Stimulated activated CD8-positive, alpha-beta memory T cell treated with anti-CD3 and anti-CD28 coated beads, Interleukin-2, amount 100 ng/mL, for 48 hours (primary cell): ENCODE measurements at places on chromosomes 11 and 22.

GRCh38 chr11:27471589-27472397 is 797 bp downstream of the LGR4 start:
- DNase-seq: no peak

DNA sequence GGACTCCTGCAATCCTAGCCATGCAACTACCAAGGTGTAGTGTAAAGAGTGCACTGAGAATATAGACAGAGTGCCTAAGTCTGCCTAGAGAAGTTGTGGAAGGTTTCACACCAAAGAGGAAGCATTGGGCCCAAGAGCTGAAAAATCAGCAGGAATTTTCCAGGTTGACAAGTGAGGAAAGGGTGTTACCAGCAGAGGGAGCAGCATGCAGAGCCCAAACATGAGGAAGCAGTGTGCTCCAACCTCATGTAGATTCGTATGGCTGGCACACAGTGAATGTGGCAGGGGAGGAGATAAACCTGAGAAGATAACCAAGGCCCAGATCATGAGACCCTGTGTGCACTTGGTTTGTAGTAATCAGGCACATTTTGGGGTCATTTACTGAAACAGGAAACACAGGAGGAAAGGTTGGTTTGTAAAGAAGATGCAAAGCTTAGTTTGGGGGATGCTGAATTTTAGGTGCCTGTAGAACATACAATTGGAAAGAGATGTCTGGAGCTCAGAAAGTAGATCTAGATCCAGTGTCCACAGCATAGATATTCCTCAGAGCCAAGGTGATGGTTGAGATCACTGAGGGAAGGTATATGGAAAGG is 1.7 kb downstream of the HPX start:
- DNase-seq: no peak

DNA sequence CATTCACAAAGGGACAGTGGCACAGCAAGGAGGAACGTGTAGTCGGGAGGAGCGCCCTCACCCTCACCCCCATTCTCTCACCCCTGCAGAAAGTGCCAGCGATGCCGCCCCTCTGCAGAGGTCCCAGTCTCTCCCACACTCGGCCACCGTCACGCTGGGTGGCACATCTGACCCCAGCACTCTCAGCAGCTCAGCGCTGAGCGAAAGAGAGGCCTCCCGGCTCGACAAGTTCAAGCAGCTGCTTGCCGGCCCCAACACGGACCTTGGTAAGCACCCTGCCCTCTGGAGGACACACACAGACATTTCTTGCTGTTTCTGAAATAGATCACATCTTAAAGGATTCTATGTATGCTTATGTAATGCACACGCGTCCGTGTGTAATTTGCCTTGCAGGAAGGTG is 34.9 kb downstream of the TBC1D22A start:
- DNase-seq: no peak

GRCh38 chr11:19994672-19995071 is 165.6 kb downstream of the DBX1 start:
- no peak for DNase-seq

- DNase-seq: no peak
Measured at GRCh38 chr11:13923182-13923581, 39.3 kb upstream of the SPON1 start.

- no peak for DNase-seq
Measured at GRCh38 chr11:45895553-45896259, 10.3 kb downstream of the MAPK8IP1 start.

DNA sequence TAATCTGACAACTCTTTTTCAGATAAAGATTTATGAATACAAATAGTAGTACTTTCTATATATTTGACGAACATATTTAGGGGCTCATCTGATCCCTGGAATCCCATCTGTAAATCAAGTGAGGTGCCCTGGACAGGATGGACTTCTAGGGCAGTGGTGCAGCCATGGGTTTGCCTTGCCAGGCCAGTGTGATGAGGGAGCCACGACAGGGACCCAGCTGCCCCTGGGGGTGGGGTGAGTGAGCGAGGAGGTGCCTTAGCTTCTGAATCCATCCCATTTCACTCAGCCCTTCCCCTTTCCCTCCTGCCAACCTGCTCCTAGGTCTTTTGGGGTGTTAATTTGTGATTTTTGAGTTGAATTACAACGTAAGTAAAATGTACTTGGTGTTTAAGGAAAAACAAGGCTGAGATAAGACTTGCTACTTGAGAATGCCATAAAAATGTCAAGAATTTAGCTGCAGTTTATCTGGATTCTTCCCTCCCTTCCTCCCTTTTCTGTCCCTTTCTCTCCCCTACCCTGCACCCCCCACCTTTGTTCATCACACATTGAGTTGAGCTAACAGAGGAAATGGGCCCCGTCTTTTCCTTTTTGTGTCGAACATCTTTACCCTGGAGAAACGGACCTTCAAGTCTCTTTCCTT is 60.8 kb downstream of the PPFIBP2 start:
- DNase-seq: no peak

DNA sequence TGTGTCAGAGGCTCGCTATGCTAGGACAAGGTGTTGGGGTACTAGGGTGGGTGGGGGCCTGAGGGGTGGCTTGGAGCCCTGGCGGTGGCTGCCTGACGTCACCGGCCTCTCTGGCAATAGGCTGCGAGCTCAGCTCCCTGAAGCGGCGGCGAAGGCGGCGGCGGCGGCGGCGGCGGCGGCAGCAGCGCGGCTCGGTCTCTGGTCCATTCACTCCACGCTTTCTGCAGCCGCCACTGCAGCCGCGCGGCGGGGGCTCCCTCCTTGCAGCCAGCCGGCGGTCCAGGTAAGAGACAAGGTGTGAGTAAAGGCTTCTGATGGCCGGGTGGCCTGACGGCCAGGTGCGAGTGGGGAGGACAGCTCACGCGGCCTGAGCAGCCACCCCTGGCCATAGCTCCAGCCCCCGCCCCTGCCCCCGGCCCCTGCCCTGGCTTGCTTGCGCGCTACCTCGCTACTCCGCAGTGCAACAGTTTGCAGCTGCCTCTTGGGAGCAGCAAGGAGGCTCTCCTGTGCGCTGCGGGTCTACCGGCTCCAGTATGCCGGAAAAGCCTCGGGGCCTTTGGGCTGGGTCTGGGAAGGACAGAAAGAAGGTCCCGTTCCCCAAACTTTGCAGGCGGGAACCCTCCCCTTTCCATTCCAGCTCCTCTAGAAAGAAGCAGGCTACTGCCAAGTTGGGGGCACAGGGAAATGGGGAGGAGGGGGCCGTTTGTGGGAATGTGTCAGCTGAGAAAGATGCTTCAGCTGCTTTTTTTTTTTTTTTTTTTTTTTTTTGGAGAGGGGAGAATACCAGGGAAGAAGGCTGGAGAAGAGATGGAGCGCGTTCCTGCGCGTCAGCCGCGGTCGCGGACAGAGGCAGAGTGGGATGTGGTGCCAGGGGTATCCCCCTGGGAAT is at the start of gene C11orf87:
TSS of gene C11orf87 (plus strand) at position 210 of the 889 bp plus-strand sequence. CDS start 1,444 bp downstream, outside the sequence.
- no peak for DNase-seq

DNA sequence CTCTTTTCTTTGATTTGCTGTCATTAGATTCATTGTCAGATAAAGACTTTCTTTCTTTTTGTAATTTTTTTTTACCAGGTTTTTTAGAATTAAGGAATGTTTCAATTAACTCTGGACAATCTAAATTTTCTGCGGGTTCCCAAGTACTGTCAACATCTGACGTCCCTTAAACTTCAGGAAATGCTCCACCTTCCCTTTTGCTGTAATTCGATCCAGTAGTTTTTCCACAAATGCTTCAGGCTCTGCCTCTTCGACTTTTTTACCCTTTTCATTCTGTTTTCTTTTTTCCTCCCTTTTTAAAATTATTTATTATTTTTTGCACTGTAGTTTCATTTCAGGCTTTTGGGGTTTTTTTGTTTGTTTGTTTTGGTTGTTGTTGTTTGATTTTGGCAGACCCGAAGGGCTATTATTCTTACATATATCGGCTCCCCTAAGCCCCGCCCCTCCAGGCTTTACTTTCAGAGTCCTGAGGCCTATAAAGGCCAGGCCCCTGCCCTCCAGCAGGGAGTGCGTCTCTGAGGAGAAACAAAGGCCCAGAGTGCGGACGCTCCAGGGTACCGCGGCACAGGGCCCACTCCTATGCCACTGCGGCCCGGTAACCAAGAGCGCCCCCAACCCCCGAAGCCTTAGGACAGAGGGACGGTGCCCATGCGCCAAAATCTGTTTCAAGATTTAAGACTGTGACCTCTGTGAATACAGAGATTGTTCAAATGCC is 116.4 kb downstream of the TYR start:
- no peak for DNase-seq

GRCh38 chr22:27692243-27692642 is 109.3 kb downstream of the MN1 start:
- no peak for DNase-seq

DNA sequence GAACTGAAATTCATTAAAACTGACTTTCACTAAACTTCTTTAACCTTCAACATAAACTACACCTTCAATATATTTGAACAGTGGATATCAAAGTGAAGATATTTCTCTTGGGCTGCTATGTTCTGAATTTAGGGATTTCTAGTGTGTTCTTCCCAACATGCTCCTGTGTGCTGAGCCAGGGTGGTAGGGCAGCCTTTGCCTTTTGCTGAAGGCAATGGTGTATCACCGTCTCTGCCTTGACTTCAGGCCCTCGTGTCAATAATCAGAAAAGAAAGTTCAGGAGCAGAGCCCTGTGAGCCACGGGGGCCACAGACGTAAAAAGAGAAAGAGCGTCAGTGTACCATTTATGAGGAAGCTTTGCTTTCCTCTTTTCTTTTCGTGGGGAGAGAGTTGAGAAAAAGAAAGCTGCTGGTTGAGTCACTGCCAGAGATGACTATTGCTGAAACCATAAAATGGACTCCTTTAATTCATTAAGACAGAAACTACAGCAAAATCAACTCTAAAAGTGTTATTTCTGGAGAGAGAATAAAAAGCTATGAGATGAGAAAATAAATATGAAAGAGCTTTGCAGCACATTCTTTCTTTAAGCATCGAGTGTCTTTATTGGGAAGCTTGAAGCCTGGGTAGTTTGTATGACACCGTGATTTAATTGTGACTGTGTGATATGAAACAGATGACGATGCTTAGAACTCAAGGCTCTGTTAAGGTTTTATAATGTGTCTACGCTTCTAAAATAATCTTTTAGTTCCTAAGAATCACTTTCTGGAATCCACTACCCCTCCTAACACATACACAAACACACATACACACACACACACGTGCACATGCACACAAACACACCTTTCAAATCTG is 271.8 kb upstream of the MTNR1B start:
- DNase-seq: no peak

DNA sequence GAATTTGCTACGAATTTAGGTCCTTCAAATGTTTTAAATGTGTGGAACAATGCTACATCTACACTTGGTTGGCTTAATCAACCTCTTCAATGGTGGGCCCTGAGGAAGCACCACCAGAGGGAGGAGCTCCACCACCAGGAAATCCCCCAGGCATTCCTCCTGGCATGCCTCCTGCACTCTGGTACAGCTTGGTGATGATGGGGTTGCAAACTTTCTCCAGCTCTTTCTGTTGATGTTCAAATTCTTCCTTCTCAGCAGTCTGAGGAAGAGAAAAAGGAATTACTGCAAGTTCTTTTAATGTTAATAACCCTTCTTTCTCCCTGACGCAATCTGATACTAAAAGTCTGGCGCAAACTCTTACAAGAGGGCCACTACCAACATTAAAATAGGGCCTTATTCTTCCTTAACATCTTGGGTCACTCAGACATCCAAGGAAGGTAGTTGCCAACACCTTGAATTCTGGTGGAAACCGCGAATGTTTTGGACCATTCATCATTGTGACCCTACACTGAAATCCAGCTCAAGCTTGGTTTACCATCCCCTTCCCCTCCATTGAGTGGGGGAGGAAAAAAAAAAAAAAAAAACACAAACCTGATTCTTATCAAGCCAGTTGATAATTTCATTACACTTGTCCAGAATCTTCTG is 4.2 kb downstream of the HSPA8 start:
- DNase-seq: no peak

DNA sequence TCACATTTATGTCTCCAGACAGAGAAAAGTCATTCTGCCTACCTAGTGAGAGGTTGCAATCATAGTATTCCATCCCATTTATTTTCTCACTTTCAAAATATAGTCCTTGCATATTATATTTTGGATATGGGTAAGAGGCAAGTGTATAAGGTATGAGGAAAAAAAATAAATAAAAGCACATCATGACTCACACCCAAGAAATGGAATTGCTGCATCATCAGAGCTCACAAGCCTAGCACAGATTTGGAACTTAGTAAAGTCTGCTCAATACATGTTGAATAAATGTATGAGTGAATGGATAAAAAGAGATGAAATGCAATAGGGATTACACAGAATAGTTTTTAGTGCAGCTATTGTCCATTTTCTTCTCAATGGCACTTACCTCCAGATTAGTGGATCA is 2.5 kb upstream of the OR51G1 start:
- DNase-seq: no peak

DNA sequence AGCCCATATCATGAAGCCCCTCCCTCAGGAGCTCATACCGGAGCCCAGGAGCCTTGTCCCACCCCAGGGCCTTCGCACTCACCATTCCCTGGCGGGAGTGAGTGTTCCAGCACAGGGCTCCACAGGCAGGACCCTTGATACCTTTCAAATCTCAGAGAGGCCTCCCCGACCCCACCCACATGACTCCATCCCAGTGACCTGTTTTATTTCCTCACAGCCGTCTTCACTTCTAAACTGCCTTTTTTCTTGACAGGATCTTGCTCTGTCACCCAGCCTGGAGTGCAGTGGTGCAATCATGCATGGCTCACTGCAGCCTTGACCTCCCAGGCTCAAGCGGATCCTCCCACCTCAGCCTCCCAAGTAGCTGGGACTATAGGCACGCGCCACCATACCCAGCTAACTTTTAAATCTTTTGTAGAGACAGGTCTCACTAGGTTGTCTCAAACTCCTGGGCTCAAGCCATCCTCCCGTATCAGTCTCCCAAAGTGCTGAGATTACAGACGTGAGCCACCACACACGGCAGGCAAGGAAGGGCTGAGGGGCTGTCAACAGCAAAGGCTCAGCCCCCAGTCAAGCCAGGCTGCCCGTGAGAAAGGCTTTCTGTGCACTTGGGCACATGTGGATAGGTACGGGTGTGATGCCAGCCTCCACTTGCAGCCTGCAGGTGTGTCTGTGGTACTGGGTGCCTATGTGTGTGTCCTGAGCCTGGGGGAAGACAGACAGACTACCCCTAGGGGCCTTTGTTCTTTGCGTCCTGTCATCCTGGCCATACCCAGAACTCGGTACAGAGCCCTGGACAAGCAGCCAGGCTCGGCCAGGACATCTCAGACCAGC is 9.3 kb downstream of the RPL3 start:
- no peak for DNase-seq

DNA sequence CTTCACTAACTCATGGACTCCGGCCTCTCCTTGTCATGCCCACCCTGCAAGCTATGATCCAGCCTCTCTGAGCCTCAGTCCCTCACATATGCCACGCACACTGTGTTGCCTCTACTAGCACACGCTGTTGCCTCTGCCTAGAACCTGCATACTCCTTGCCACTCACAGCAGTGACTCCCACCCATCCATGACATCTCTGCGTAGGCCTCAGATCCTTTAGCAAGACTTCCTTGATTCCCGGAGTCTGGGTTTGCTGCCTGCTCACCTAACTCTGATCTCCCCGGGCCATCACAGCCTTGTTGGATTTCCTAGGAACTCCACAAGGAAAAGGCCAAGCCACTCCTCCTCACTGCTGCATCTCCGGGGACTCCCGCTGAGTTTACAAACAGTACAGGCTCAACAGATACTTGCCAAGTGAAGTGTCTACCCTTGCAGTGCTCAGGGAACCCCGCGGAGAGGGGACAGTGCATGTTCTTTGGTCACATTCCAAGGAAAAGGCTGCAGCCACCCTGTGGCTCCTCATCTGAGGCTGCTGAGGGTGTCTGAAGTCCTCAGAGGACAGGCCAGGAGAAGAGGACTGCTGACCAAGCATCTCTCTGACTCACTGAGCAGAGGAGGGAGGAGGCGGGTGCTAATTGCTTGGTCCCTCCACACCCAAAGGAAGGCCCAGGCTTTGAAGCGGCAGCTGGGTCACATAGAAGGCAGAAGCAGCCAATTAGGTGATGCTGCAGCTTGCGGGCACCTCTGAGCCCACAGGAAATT is 42.4 kb upstream of the NAV2 start:
- no peak for DNase-seq
